Urinary bladder (tissue), 4 donors: ENCODE measurements at places on chromosomes 3 and 15. TPM values are rescaled to one million over a fixed set of nuclear protein-coding genes. Genes with fewer than 3 reads are reported as not detected.

GRCh38 chr15:60423537-60423936 is 25.8 kb upstream of the ANXA2 start:
- peak; percentile 85 for DNase-seq

- no peak for DNase-seq
Observed at GRCh38 chr3:12799525-12800440, 3.3 kb downstream of the CAND2 start.

DNA sequence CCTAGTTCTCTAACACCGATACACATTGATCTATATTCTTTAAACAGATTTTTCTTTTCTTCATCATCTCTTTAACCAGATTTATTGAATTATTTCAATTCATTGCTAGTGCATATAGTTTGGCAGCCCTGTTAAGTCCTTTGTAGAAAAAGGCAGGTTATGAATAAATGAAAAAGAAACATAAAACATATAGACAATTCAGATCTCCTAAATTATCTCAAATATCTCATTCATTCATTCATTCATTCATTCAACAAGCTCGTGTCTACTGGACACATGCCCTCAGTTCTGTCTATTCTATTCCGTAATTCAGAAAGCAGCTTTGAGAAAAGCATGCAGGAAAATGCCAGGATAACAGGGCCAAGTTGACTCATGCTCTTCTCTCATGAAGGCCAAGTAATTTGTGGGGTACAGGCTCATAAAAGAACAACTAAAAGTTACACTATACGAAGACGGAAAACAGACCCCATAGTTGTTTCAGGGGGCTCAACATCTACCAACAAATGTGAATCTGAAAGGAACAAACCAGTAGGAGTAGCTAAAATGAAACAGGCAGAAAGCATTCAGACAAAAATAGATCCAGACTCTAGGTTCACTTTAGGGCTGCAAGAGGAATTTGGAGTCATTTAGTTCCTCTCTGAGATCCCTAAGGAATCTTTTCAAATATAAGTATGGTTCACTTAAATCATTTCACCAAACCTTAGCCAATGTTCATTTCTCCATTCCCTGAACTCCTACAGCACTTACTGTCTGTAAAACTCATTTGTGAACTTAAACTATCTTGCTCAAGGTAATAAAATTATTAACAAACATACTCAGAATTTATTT is 7.5 kb downstream of the ZNF148 start:
- DNase-seq = no peak

DNA sequence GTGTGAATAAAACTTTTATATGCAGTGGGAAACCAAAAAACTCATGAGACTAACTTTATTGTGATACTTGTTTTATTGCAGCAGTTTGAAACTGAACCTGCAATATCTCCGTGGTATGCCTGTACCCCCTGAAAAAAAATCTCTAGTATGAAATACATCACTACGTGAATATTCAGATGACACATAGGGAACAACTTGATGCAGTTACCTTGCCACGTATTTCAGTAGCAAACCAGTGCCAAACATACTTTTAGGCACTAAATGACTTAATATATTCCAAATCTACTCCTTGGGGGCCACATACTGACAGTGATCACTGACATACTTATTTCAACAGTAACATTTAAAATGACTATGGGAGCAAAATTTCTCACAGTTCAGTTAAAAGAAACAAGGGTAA is 13.8 kb downstream of the CRBN start:
- DNase-seq = no peak

MEGF11 gene
- 0.11 TPM for total RNA-seq

ALDH1L1 gene
- 11.5 TPM for total RNA-seq
